ENCODE measurements at places on chromosomes 13 and 19.

DNA sequence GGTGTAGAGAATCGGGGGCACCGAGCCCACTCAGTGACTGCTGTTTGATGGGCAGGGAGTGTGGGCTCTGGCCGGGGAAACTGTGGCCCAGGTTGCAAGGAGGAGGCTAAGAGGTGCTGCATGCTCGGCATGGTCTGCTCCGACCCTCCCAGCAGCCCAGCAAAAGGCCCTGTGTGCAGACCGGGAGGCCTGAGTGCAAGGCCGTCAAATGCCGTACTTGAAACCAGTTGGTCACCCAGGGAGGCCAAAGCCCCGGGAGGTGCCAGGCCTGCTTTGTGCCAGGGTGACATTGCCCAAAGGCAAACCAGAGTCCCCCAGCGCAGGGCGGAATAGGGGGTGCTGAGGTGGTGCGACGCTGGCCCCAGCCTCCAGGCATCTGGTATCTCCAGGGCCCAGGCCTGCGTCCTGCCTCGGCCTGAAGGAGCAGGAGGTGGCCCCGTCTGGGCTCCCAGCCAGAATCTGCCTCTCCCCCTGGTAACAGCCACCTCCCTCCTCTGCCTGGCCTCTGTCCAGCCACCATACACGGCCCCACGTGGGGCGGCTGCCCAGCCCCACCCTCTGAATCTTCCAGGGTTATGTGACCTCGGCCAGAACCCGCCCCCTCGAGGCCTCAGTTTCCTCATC is 4.0 kb downstream of the PIK3R2 start:
- peak; percentile 85 for DNase-seq

DNA sequence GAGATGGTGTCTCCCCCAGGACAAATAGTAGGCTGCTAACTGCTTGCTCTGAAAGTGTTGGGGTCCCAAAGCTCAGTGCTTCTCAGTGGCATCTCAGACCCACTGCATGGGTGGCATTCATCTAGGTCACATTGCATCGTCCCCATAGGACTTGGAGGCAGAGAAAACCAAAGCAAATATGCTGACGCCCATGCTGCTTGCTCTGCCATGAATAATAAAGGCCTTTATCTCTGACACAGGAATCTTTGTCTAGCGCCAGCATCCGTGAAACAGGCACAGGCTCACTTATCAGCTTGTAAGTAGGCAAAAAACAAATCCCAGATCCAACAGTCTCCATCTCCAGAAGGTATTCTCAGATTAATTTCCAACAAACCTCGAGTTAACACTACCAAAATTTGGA is 18.9 kb upstream of the IPO5 start:
- DNase-seq: no peak

- peak; percentile 69 for DNase-seq
Observed at GRCh38 chr13:95643936-95644598, 439 bp downstream of the DZIP1 start.

- peak; percentile 83 for DNase-seq
Observed at GRCh38 chr19:53132141-53132991, at the start of gene ZNF415. Gene ZNF415 (minus strand): TSS chr19:53132910. CDS start chr19:53122676, 10,234 bp downstream.

DNA sequence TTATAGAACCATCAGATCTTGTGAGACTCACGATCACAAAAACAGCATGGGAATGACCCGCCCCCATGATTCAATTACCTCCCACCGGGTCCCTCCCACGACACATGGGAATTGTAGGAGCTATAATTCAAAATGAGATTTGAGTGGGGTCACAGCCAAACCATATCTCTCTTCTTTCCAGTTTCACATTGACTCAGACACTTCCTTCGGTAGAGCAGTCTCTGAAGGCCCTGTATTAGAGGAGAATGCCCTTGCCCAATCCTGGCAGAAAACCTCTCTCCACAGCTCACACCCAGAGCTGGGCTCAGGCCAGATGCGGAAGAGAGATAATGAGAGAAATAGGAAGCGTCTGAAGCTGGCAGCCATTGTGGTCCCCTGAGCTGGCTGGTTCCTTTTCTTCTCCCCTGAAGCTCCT is 72.4 kb upstream of the CLDN10 start:
- no peak for DNase-seq

DNA sequence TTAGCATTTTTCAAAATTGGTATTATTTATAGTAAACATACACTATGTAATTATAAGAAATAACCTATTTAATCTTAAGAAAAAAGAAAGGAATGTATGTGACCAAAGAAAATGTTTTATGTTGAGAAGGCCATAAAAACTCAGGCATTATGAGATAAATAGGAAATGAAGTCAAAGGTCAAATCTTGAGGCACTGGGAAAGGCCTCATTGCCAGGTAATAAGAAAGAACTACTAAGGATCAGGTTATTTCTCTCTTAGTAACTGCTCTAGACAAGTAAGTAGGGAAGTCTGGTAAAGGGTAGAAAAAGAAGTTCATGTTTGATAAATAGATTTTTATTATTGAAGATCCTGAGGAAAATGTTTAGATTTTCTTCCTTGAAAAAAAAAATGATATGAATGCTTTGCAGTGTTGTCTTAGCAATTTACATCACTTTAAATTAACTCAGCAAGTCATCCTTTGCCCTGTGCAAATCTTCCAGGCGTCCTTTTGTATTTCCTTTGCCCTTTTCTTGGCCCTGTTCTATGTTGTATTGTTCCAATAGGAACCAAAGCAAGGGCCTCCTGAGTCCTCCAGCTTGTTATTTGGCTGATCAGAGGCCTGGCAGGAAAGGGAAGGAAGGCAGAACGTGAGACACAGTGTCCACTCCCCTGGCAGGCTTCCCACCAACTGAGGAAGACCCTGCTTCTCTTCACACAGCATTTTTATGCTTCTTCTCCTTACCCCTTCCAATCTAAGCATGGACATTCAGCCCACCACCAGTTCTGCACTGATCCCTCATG is 260.4 kb upstream of the MIR17HG start:
- no peak for DNase-seq

DNA sequence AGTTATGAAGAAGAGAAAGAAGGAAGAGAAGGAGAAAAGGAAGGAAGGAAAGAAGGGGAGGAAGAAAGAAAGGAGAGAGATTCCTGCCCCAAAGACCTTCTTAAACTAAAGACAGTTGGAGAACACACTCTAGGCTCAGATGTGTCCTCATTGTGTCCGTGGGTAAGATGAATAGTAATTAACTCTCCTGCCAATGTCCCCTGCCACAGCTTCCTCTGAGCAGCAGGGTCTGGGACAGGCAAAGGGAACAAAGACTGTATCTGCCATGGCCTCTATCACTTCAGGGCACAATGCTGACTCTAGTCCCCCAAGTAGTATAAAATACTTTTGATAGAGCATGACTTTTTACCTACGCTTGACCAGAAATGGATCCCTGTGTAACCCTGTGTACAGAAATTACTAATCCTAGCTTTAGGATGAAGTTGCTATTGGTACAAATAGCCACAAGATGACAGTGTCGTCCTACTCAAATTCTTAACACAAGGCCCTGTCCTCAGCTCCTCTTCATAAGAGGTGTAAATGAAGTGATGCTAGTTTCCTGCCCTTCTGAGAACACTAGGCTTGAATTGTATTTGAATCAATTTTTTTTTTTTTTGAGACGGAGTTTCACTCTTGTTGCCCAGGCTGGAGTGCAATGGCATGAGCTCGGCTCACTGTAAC is 186.2 kb upstream of the GPR12 start:
- DNase-seq: peak; percentile 55

DNA sequence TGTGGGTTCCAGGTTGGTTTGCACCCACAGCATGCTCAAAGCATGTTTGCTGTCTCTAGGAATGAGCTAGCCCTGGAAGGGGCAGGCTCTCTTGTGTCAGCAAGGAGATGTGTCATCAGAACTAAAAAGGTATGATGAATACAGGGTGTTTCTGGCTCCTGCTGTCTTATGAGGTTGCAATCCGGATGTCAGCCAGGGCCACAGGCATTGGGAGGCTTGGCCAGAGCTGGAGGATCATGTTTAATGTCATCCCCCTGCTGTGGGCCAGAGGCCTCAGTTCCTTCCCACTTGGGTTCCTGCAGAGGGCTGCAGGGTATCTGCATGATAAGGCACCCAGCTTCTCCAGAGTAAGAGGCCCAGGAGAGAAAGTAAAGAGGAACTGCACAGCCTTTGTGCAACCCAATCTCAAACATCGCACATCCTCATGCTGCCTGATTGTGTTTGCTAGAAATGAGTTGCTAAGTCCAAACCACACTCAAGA is 193.6 kb downstream of the COL4A1 start:
- DNase-seq: no peak

DNA sequence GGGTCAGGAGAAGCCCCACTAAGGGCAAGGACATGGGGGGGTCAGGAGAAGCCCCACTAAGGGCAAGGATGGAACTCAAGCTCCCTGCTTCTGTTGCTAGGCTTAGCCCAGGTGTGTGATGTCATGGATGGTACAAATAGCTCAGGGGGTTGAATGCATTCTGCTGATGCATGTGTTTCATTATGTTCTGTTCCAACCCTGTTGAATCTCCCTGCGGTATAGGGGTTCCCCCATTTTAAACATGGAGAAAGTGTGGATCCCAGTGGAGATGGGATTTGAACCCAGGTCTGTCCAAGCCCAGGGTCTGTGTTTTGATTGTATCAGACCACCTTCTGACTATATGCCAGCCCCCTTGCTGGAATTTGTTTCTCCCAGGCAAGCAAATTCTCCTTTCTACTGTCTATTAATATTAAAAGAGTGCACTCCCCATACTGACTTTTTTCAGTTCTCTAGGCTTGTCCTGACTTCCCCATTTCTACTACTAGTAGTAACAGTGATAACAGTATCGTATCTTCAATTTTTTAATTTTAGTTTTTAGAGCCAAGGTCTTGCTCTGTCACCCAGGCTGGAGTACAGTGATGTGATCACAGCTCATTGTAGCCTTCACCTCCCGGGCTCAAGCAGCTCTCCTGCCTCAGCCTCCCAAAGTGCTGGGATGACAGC is 6.7 kb downstream of the ZNF865 start:
- no peak for DNase-seq

DNA sequence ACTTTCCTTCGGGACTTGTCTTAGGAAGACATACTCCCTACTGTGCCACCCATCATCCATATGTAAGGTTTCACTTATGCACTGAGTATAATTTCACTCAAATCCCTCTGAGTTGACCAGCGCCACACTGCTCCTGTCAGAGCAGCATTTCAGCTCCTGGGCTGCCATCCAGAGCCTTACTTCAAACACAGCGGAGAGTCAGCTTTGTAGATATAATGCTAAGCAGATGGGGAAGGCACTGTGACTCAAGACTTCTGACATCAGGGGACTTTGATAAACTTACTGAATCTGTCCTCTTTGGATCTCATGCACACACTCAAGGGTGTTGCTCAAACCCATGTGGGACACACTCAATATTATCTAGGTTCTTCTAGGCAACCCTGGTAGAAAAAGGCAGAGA is 34.9 kb downstream of the DOCK9 start:
- no peak for DNase-seq

- DNase-seq: peak; percentile 56
Observed at GRCh38 chr19:43504426-43505185, at the start of gene PHLDB3. Gene PHLDB3 (minus strand): TSS chr19:43504746. CDS start chr19:43504118, 628 bp downstream.

GRCh38 chr13:98803111-98803561 is 50.7 kb upstream of the SLC15A1 start:
- DNase-seq: no peak

- DNase-seq: peak; percentile 32
Observed at GRCh38 chr13:33554919-33555791, 262.8 kb upstream of the RFC3 start.

DNA sequence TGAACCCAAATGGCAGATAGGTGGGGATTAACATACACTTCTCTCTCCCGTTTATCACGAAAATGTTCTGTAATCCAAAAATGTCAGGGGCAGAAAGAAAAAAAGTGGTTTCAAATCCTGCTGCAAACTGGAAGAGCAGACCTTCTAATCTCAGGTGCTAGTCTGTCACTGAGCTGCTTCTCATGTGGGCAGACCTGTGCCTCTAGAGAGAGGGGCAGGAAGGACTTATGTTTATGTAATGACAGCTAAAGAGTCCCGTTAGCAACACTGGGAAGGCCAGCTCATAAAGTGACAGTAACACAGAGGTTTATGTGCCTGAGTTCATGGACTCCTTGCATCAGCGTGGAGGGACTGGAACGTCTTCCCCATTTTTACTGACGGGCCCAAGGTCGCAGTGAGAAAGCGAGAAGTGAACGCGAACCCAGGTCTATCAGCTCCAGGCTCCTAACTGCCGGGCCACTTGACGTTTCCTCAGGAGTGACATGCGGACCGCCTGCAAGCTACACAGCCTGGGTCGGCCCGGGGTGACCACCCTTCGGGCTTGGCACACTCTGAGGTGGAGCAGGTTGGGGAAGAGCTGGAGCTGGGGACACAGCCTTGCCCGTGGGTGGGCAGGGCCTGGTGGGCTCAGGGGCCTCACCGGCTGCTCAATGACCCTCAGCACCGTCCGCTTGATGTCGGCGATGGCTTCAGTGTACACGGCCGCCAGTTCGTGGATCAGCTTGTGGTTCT is 9.6 kb upstream of the RSPH6A start:
- DNase-seq: no peak
